ENCODE measurements at places on chromosomes 3 and 15.

- no peak for DNase-seq
Measured at GRCh38 chr15:49248291-49248690, 78.2 kb downstream of the GALK2 start.

- DNase-seq: no peak
Measured at GRCh38 chr3:8712045-8712907, 21.3 kb upstream of the CAV3 start.

DNA sequence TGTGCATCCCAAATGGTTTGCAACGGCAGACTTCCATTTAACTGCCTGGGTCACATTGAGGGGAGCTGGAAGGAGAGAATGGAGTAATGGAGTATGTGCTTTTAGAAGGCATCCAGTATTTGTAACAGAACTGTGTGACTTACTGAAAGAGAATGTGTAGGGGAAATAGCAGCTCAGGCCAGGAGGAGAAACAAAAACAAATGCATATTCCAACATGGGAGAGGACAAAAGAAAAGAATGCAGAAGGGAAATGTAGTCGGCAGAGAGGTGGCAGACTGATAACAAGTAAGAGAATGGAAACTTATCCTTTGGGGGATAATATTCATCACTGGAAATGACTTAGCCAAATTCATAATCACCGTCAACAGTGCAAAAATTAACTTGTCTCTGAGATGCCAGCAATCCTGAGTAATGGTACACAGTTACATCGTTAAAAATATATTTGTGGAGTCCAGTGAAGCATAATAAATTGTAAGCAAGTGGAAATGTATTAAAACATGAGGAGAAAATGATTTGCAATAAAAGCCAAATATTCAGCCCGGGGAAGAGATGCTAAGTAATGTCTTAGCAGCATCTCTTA is 294.9 kb upstream of the SGO1 start:
- DNase-seq: no peak

DNA sequence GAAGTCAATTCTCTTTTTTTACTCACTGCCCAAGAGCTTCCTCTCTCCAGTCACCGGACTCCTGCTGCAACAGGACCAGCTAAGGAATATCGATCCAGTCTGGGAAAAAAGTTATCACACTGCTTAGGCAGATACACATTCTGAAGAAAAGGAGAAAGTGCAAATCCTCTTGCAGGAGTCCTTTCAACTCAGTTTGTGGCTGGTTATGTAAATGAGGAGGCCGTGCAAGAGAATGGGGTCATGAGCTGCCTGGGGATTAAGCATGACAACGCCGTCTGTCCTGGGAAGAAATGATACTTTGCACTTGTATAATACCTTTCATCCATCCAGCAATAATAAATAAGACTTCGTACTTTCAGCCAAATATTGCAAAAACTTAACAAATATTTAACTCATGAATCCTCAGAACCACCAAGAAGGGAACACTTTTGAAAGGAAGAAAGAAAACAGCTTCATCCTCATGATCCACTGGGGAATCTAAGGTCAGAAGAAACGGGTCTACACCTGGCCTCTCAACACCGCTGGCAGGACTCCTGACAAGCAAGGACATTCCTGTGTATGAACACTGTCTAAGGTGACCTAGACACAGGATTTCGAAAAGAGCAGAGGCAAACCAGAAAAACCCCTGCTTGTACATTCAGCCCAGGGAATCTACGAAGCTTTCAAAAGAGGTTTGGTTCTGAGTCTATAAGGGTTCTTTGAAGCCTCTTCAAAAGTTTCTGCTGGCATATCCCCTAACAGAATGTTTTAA is 13.1 kb upstream of the WWTR1 start:
- DNase-seq: no peak

DNA sequence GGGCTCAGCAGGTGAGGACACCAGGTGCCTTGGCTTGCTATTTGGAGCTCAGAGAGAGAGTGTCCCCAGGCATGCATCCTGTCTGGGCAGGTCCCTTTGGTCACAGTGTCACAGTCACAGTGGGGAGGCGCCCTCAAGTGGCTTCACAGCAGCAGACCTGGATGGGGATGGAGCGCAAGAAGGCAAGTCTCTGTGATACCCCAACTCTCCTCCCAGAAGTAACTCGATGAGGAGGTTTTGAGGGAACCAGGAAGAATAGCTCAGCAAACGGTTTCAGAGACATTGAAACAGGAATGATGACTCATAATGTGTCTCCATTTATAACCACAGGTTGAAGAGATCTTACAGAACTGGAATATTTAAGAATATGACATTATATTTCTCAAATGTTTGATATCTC is 66.5 kb upstream of the SH3GL3 start:
- no peak for DNase-seq

DNA sequence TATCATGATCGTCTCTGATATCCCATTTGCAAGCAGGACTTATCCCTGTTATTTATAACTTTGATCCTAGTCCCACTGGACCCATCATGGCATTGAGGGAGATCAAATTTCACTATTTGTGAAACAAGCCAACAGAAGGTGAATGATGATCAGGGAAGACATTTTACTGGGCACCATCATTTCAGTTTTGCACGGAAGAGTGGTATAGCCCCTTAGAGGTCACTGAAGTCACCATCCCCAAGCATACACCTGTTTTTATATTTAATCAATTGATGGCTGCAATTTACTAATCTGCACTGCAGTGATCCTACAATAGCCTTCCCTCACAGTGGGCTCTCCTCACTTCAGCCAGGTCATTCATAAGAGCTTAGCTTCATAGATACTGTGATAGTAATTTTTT is 132.4 kb downstream of the FHIT start:
- DNase-seq: no peak

DNA sequence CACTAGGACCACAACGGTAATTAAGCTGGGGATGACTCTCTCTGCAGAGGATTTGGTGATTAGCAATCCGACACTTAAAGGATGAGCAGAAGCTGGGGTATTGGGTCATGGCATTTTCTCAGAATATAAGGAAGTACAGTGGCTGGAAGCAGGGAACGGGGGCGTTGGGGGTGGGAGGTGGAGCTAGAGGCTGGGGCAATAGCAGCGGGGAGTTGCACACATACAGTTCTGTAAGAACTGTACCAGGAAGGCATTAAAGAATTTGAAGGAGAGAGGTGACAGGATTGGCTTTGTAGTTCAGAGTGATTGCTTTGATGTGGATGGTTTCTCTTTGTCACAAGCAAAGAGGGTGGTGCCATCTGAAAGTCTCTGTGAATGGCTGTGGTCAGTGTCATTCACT is 28.2 kb downstream of the PSMD6 start:
- no peak for DNase-seq

DNA sequence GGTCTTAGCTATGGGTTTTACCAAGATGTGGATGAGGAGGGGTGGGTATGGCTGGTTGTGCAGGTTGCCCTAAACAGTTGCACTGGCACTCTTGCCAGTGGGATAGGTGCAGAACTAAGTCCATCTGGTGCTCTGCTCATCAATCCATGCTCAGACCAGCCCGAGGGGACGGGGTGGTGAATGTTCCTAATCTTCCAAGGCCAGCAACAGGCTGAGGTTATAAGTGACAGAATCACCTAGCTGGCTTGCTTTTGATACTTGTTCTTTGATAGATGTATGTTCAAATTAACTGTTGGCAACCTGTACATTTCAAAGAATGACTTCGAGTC is 53.5 kb upstream of the CCR2 start:
- DNase-seq: no peak

GRCh38 chr15:68370768-68371151 is 61.2 kb downstream of the ITGA11 start:
- DNase-seq: no peak

DNA sequence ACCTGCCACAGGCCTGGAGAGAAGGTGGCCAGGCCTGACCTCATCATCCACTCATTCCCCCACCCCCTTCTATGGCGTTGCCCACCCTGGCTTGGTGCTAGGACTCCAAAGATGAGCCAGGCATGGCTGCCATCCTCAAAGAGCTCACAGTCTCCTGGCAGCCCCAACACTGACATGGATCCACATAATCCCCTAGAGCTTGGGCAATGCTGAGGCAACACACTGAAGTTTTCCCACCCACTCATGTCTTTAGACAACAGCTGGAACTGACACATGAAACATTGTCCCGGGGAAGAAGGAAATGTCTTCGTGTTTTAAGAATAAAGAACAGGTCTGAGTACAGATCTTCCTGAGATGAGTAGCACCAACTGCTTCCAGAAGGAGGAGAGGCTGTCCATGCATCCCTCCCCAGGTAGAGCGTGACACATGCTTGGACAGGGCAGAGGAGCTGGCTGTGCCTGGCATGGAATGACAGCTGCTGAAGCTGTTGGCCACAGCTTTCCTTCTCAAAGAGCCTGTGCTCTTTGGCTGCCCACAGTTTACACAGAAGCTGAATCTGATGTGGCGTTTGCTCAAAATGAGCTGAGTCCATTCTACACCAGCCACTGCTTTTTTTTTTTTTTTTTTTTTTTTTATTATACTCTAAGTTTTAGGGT is 70.1 kb downstream of the HOMER2 start:
- DNase-seq: no peak

DNA sequence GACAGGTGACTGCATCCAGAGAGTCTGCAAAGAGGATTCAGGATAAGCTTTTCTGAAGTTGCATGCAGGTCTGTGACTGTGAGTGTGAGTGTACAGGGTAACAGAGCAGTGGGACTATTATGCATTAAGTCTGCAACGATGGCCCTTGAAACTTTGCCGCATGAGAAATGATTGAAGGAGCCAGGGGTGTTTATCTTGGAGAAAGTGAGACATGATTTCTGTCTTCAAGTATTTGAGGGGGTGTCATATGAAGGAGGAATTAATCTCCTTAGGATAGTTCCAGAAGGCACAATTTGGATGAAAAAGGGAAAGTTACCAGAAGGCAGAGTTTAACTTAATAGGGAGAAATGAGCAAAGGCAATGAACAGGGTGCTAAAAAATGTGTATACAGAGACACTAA is 119.6 kb downstream of the ARNT2 start:
- no peak for DNase-seq

DNA sequence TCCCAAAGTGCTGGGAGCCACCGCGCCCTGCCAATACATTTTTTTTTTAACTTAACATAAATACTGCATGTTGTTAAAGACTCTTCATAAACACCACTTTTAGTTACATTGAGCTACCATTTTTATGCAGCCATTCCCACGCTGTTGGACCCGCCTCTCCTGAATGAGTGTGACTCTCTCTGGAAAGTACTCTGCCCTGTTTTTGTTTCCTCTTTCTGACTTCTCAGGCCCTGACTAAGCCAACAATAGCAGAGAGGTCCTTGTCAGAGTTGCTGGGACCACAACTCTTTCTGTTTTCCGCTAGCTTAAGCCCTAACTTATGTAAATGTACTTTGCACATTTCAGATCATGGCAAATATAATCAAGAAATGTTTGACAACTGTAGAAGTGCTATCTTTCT is 35.2 kb downstream of the PARP15 start:
- no peak for DNase-seq

- DNase-seq: no peak
Measured at GRCh38 chr3:32969656-32970055, 18.2 kb downstream of the CCR4 start.

DNA sequence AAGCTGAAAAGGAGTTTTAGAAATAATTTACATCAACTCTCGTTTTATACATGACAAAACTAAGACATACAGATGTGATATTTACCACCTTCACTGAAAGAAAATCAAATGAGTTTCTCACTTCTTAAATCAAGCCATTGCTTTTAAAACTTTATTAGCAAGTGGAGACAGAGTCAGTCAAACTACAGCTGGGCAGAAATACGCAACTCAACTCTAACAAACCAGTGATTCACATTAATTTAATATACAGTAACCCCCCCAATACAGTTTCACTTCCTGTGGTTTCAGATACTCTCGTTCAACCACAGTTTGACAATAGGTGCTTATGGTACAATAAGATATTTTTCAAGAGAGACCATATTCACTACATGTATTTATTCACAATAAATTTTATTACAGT is 477.1 kb downstream of the MAGI1 start:
- DNase-seq: no peak

GRCh38 chr3:77254967-77255831 is 215.3 kb downstream of the ROBO2 start:
- no peak for DNase-seq

DNA sequence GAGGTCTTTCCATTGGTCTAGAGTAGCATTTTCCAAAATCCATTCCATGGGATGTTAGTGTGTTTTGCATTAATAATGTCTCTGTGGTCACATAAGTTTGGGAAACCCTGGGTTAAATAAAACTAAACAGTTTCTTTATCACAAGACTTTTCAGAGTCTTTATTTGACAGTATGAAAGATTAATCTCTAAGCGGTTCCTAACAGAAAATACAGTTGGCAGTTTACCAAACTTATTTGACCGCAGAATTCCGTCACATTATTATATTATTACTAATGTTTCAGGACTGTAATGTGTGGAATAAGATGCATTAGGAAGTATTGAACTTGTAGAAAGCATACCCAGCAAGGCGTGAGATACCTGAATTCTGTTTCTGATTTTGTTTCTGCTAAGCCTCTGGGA is 71.5 kb upstream of the ADAMTSL3 start:
- DNase-seq: no peak

DNA sequence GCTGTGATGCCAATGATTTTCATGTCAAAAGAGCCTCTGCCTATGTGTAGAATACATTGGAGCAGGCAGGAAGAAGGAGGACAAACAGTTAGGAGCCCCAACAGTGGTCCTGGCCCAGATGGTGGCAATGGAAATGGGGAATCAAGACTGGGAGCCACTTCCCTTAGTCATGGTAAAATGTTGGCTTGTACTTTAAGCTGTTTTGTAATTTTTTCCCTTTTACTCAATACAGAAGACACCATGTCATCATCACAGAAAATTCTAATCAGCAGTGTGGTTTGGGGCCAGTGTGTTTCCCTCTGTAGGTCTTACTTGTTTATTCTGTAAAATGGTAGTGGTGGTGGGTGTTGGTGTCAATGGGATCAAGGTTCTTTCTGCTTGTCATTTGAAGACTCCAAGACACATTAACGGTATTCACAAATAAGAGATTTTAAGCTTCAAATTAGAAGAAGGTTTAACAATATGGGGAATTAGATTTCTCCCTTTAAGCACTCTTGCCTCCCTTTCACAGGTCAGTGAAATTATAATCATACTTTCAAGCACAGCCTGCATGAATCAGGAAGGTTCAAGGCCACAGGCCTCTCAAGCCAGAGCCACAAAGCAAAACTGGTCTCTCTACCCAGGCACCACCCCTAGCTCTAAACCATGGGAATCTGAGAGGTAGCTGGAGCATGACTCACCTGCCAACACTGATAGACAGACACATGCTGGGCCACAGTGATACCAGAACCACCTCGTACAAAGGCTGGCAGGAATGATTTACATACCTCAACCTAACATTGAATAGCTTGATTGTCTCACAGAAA is 24.9 kb downstream of the SIAH2 start:
- no peak for DNase-seq

DNA sequence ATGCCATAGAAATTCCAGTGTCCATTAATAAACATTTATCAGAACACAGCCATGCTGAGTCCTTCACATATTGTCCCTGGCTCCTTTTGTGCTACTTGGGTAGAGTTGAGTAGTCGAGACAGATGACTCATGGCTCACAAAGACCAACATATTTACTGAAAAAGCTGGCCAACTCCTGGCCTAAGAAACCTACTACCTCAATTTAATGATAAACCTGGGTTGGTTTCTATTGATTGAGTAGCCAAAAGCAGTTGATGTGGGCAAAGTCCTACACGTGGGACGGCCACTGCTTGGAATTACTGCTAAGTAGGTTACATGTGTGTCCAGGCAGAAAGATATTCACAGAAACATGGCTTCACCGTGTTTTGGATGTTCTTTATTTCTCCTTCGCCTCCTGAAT is 402.2 kb downstream of the NR2F2 start:
- DNase-seq: no peak
